Heart left ventricle (tissue), 16 donors: ENCODE measurements at places on chromosomes 3 and 15. TPM values are rescaled to one million over a fixed set of nuclear protein-coding genes. Genes with fewer than 3 reads are reported as not detected.

- H3K4me1 ChIP-seq: no peaks in the 10 kb centered on the region
- H3K4me3 ChIP-seq: no peak overlapping the region
- no peak for DNase-seq
- H3K27ac ChIP-seq: no peak overlapping the region
- no peaks in the 10 kb centered on the region for H3K27me3 ChIP-seq
Measured at GRCh38 chr3:143895805-143896204, 47.5 kb upstream of the SLC9A9 start.

GRCh38 chr15:84658080-84658787 lies at the start of gene NMB:
TSS of gene NMB (minus strand) at chr15:84658199. CDS start at chr15:84658152, 47 bp downstream.
- peak within 1 kb of the TSS; percentile 71 for H3K4me3 ChIP-seq
- peak within 1 kb of the TSS; percentile 75 for H3K27ac ChIP-seq
- peaks cover 3% of the 10 kb centered on the region for H3K36me3 ChIP-seq

DNA sequence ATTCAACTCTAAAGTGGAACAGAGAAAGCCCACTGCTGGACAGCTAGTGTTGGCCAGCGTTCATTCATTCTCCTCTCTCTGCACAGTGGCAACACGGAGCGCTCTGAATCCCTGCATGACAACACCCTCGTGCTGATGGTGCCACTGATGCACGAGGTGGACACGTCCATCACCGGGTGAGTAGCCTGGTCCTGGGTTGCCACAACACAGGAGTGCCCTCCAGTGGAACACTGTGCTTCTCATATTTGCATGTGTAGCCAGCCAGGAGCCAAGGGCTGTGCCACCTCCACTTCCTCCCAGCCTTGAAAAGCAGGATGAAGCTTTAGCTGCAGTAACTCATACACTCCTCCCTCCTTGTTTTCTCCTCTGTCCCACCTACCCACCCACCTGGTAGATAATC lies 120.0 kb upstream of the CTDSPL start:
- no peaks in the 10 kb centered on the region for H3K36me3 ChIP-seq
- peaks cover 33% of the 10 kb centered on the region for H3K4me1 ChIP-seq
- H3K27ac ChIP-seq: no peak overlapping the region
- H3K27me3 ChIP-seq: no peaks in the 10 kb centered on the region

DNA sequence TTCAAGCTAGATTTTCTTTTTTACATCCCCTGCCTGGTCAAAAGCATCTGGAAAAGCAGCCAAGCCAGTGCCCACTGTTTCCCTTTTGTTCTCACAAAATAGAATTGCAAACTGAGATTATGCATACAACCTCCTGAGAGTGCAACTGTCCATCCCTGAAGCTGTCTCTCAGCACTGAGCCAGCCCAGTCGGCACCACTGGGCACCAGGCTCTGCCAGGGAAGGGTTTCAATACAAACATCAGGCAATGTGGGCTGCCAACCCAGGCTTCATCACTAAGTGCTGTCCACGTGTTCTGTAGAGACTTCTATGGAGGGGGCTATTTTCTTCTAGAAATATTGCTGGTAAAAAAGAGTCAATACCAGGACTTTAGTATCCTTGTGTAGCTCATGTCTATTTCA lies 356.3 kb upstream of the TBL1XR1 start:
- H3K27me3 ChIP-seq: no peaks in the 10 kb centered on the region
- no peak overlapping the region for H3K27ac ChIP-seq

ERC2 gene
- total RNA-seq: 2.5 TPM

DNA sequence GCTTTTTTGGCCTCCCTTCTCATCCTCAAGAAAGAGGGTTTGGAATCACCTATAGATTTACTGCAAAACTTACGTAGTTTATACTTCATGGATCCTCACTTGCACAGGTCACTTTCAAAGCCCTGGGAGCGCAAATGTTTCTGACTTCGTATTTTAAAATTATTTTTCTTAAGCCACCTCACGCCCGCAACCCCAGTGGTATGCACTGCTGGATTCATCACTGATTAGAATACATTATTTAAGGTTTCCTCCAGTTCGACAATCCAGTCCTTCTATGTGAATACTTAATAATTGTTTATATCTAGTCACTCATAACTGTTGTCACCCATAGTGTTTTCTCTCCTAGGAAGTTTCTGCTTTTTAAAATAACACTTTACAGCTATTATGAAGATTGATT lies 339.9 kb downstream of the CHL1 start:
- no peak for DNase-seq
- H3K4me3 ChIP-seq: peak overlapping the region; percentile 11
- no peak overlapping the region for H3K27ac ChIP-seq
- H3K36me3 ChIP-seq: no peaks in the 10 kb centered on the region
- H3K27me3 ChIP-seq: peaks cover 4% of the 10 kb centered on the region
- H3K4me1 ChIP-seq: no peaks in the 10 kb centered on the region
